AG08396 (cell line): ENCODE measurements at places on chromosomes 5 and 9.
A peak's percentile ranks its signal among the peaks of the same experiment; 100 is the strongest.

DNA sequence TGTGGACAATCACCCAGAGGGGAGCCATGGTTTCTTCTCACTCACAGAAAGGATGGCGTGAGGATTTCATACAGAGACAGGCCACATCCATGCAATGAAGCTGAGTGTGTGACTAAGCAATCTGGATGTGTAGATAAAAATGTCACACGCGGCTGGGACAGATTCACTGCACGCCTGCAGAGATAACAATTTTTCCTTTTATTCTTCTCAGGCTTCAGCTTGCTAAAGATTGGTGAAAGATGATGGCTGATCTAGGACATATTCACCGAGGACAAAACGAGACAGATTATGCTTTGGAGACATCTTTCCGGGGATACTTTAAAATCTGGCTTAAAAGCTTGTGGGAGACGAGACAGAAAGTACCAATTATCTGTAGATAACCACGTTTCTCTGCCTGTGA is 313.9 kb upstream of the TRPC7 start:
- DNase-seq, result no peak

GRCh38 chr9:68492806-68493205 is 47.9 kb downstream of the TMEM252 start:
- DNase-seq, result no peak

- DNase-seq, result no peak
Observed at GRCh38 chr5:181186986-181187499, 18.0 kb downstream of the TRIM7 start.

DNA sequence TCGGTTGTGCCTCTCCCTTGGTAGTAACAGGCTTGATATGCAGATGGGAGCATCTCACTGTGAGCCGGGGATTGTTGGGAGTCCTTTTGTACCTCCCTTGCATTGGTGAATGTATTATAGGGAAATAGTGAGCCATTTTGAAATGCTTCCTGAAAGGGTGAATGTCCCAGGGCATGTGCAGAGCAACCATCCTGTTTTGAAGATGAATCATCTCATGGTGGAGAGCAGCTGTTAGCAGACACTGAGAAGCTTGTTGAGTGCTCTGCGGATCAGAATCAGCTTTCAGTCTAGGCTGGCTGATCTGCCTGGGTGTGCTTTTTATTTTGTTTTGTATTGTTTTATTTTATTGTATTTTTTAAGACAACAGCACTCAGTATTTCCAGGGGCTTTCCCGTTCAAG is 29.7 kb downstream of the SLC36A1 start:
- no peak for DNase-seq

GRCh38 chr5:157930710-157931109 is 71.8 kb upstream of the CLINT1 start:
- DNase-seq, result no peak

GRCh38 chr5:18882154-18882553 is 1105.8 kb downstream of the CDH18 start:
- no peak for DNase-seq

DNA sequence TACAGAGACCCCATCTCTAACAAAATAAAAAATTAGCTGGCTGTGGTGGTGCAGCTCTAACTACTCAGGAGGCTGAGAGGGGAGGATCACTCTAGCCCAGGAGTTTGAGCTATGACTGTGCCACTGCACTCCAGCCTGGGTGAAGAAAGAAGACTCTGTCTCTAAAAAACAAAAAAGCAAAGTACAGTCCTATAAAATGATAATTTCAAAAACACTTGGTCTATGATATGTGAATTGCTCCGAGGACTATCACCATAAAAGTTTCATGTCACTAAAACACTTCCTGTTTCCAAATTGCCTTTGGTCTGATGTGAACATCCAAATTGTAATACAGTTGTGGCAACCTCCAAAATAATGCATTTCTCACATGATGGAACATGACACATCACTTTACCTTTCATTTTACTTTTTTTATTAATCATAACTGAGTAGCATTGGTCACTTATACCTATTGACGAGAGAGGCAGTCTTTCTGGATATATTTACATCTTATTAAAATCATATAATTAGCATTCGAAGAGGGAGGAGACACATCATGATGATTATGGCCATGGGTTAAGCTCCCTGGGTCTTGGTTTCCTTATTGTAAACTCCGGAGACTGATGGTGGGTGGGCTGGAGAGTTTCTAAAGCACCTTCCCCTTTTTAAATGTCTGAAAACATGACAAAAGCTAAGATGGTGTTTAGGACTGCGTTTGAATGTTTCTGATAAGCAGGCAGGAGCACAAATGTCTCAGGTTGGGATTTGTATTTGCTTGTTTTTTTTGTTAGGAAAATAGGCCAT is 25.8 kb upstream of the CD180 start:
- DNase-seq, result no peak

GRCh38 chr9:16985559-16986348 is 115.3 kb upstream of the BNC2 start:
- peak; percentile 81 for DNase-seq

DNA sequence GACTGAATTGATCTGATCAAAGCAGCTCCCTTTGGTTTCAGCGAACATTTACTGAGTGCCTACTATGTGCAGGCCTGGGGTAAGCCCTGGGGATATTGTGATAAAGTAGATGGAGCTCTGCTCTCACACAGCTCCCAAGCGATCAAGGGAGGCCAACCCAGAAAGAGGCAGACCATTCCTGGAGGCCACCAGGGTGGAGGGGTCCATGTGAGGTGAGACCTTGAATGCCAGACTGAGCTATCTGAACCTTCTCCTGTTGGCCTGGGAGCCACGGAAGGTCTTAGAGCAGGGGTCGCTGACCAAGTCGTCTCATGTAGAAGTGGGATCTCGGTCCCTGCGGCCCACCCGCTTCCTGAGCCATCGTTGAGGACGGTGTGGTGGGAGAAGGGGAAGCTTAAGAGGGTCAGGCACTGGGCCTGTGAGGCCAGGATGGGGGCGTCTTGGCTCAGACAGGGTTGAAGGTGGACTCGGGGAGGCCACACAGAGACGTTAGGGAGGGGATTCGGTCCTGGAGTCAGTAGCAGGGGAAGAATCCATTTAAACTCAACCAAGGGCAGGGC is 62.2 kb upstream of the IL17B start:
- DNase-seq, result no peak

DNA sequence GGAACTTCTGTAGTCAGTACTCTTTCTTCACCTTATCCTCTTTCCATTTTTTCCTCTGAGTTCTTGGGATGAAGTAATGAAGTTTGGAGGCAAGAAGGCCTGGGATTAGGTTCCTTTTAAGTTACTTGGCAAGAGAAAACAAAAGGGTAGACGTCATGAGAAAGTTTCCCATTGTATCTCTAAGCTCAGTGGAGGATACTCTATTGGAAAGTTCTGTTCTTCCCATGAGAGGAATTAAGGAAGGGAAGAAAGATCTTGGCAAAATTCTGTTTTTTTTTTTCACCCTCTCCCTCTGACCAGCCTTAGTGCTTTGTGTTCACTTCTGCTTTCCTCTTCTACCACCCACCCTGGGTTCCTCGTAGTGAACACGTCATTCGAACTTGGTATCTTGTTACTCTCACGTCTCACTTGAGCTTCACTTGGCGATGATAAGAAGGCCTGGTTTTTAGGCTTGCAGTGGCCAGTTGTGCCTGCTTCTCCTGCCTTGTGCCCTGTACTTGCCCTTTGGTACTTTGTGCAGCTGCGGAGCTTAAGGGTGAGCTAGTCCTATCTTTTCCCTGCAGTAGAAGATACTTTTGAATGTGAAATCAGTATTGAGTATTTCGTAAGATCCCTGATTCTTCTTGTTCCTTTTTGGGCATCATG is 67.0 kb downstream of the ARHGAP26 start:
- DNase-seq, result no peak

GRCh38 chr5:56183506-56183905 is 49.6 kb downstream of the ANKRD55 start:
- DNase-seq, result peak; percentile 52

GRCh38 chr5:17054911-17055310 is 118.8 kb upstream of the MYO10 start:
- no peak for DNase-seq

DNA sequence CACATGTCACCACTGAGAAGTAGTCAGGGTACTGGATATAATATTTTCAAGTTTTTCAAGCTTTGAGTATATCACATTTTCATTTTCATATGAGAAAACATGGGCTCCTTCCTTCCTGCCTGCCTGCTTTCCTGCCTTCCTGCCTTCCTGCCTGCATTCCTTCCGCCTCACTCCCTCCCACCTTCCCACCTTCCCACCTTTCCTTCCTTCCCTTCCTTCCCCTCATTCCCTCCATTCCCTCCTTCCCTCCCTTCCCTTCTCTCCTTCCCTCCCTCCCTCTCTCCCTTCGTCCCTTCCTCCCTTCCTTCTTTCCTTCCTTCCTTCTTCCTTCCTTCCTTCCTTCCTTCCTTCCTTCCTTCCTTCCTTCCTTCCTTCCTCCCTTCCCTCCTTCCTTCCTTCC is 175.3 kb downstream of the HMHB1 start:
- no peak for DNase-seq

DNA sequence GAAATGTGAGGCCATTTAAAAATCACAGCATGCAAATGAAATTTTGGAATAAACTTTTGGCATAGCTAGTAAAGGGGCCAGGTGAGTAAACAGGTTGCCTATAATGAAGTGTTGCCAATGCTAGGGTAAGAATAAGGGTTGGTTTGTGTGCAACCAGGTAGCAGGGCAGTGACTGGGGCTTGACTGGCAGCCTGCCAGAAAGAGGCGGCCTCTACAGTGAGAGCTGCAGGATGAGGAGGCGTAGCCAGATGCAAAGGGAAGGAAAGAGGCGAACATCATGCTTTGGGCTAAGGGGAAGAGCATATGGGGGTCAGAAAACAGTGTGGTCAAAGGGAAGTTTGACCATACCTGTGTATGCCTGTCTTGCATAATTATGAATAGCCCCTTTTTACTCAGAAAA is 70.6 kb downstream of the MAST4 start:
- DNase-seq, result no peak

DNA sequence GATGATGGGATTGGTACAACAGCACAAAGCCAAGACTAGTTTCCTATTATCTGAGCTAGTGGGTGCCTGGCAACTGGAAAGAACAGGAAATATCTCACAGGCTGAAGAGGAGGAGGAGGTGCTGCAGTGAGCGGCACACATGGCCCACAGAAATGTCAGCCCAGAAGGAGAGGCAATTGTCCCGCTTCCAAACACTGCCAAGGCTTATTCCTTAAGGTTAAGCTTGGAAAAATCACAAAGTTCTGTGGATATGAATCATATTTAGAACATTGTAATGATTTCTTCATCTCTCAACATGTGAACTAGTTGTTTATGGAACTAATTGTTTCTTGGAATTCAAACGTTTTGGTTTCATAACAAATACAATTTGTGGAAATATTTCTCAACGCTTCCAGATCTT is 1019.5 kb upstream of the SEMA6A start:
- DNase-seq, result no peak

DNA sequence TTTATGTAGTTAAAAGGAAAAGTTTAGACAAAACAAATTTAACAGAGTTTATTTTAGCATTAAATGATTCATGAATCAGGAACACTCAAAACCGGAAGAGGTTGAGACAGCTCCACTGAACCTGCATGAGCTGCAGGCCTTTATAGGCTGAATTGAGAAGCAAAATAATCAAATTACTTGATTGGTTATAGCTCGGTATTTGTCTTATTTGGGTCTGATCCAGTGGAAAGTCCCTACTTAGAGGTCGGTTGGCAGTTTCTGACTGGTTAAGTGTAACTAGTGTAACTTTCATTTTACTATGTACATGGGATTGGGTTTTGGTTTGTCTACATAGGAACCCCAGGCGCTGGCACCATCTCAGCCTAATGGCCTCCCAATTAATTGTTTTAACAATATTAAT is 74.1 kb upstream of the PIK3R1 start:
- DNase-seq, result peak; percentile 30

DNA sequence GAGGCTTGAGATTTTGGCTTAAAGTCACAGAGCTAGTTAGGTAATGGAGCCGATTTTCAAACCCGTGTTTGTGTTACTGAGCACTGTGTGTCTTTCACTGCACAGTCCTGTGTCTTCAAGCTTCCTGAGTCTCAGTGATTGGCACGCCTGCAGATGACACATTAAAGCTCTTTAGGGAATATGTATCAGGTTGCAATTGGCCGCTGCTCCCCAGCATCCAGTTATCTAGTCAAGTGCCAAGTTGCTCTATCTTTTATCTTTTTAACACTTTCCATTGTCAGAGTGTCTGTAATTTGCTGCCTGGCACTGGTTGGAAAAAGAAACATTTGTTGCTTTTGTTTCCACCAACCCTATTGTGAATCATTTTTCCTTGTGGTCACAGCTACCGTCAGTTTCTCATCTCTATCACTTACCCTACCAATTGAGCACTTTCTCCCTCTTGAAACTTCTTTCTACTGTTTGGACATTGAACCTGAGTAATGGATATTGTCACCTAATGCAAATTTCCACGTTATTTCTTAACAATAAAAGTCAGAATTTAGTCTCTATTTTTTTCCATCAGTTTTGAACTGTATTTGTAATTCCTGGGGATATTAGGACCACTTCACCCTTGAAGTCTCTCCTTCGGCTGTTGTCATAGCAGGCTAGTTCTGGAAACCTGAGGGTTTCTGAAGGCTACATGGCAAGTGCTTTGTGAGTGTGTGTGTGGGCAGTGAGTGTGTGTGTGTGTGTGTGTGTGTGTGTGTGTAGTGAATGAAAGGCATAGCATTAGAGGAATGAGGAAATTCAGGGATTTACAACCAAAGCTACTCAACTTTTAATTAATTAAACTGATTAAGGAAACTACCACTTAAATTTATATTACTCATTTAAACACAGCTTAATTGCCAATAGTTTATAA is 274.3 kb downstream of the ISL1 start:
- no peak for DNase-seq

- peak; percentile 19 for DNase-seq
Observed at GRCh38 chr5:69295088-69295754, 37.4 kb downstream of the CCDC125 start.

GRCh38 chr9:132288361-132288760 is 66.4 kb downstream of the SETX start:
- peak; percentile 29 for DNase-seq

DNA sequence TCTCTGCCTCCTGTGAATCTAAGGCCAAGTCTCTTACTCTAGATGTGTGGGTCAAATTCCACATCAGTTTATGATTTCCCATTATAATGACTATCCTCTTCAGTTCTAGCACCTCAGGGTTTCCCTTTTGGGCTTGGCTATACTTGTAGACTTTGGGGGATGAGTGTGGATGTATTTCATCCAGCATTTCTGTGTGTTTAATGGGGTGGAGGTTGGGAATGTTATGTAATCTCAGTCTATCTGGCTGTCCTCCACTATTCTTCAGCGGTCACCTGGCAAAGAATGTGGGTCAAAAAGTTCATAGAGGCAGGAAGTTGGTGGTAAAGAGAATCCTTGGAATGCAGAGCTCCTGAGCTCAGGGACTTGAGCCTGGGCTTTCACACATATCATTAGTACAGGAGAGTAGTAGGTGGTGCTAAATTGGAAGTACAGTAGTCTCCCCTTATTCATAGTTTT is 64.9 kb downstream of the CFAP95 start:
- DNase-seq, result no peak

DNA sequence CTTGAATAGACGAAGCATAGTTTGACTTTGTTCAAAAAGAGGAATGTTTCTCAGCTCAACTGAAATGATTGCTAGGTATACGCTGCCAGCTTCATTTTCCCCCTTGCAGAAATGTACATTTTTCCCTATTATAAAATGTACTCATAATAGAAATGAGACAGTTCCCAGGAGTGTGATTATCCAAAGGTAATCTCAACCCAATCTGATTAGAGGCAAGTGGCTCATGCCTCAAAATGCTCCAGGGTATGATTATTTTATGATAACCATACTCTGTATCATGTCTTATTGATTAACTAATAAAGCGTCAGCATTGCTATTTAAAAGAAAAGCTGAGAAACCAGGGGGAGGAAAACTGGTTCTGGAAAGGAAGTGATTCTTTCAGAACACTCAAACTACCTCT is 54.9 kb upstream of the SMIM15 start:
- DNase-seq, result no peak
